BJ (cell line): ENCODE measurements at places on chromosomes 4 and X. TPM values are rescaled to one million over a fixed set of nuclear protein-coding genes. Genes with fewer than 3 reads are reported as not detected.

DNA sequence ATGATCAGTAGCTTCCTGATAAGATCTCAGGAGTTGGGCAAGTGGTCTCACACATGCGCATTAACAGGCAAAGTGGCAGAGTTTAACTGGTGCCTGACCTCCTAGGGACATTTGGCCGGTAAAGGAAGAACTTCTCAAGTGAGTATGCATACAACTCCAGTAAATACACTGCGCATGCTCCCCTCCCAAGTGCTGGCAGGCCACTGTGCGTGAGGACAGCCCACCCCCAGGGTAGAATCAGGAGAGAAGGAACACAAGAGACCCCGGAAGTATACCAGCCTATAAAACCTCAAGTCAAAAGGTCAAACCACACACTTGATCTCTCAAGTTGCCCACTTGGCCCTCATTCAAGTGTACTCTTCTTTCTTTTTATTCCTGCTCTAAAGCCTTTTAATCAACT lies 225.5 kb upstream of the ANKRD50 start:
- no peak for DNase-seq

DNA sequence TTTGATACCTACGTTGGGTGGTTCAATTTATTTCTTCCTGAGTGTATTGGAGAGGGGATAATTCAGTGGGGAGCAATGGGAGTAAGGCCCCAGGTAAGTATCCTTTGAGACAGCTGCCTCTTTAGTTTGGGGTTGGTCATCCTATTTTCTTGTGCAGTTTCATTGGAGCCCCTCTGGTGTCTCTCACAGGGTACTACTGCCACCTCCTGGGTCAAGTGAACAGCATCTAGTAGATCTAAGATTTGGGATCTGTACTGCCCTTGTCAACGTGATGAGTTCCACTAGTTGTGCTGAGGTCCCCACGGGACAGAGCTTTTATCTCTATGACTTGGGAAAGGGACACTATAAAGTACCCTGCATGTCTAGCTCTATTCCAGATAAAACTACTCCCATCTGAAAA lies 80.6 kb downstream of the PBDC1 start:
- DNase-seq: no peak

DNA sequence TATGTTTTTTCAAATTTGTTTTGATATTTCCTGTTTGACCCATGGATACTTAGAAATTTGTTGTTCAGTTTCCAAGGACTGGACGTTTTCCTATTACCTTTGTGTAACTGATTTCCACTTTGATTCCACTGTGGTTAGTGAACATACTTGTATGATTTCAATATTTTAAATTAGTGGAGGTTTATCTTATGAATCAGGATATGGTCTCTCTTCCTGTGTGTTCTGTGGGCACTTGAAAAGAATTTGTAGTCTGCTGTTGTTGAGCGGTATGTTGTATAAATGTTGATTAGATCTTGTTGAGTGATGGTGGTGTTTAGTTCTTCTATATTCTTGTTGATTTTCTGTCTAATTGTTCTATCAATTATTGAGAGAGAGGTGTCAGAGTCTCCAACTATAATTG lies 21.2 kb upstream of the LAMTOR3 start:
- DNase-seq: no peak

DNA sequence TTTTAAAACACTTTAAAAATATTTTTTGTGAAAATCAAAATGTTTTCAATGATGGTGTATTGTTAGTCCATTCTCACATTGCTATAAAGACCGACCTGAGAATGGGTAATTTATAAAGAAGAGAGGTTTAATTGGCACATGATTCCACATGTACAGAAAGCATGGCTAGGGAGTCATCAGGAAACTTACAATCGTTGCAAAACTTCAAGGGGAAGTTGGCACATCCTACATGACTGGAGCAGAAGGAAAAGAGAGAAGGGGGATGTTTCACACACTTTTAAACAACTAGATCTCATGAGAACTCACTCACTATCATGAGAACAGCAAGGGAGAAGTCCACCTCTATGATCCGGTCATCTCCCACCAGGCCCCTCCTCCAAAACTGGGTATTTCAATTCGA lies 110.7 kb downstream of the TMEM47 start:
- no peak for DNase-seq

DNA sequence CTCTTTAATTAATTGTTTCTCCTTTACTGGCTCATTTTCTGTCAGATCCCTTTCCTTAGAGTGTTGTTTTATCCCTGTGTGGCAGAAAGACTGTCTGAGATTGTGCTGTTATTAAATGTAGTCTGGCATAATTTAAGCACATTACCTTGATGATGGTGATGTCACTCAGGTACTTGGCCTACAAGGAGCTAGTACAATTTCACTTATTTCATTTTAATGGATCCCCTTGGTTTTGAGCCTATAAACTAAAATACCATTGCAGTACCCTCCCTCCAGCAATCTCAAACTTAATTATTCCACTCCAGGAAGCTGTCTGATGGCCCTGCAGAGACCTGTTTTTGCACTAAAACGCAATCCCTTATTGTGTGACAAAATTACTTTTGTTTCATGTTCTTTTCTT lies 968.6 kb downstream of the ADGRL3 start:
- DNase-seq: no peak

GRCh38 chr4:41361794-41362526 lies 105.2 kb downstream of the UCHL1 start:
- DNase-seq: no peak

DNA sequence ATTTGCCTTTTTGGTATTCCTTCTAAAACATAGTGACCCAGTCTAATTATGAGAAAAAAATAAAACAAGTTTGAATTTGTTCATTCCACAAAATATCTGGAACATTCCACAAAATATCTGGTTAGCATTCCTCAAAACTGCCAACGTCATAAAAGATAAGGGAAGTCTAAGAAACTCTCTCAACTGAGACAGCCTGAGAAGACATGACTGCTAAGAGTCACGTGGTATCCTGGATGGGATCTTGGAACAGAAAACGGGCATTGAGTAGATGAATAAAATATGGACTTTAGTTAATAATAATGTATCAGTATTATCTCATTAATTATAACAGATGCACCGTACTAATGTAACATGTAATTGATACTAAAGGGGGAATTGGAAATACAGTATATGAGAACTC lies 280.9 kb downstream of the ARAP2 start:
- no peak for DNase-seq

The USP46 gene
- polyA plus RNA-seq: 12.5 and 16.8 TPM in 2 replicates

The PNMA6F gene
- polyA plus RNA-seq: not detected in 2 replicates

The UGT2A3 gene
- polyA plus RNA-seq: not detected in 2 replicates

The PWWP3B gene
- not detected in 2 replicates for polyA plus RNA-seq

The ATOH1 gene
- not detected in 2 replicates for polyA plus RNA-seq

DNA sequence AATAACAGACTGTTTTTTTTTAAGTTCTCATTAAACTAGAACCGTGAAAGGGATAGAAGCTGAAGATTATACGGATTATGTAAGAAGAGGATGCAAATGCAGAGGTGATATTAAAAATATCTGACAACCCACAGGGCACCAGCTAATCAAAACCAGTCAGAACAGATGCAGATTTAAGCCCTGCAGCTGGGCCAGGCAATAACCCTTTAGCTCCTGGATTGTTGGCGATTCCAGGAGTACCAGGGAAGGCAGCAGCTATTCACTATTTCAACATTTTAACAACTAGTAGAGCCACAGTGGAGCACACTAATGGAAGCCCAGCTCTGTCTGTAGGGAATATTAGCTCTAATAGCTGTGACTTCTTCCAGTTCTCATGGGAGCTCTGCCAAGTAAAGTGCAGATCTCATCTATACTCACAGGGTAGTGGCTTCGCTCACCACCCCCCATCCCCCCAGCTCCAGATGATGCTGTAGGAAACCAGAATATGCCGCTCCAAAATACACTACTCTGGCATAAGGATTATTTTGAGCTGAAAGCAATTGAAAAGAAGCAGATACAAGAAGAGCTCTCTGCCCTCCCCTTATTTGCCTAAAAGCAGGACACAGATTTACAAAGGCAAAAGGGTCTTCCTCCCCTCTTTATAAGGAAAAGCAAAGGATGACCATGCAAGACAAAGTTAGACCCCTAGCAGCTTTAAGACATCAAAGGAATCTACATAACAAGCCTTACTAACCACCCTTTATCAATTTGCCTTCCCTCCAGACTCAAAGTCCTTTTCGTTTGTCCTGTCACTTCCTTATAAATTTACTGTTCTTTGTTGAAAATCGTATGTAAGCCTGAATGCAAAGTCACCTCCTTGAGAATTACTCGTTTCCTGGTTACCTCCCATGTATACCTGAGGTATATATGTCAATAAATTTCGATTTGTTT lies 13.7 kb downstream of the SCD5 start:
- no peak for DNase-seq

DNA sequence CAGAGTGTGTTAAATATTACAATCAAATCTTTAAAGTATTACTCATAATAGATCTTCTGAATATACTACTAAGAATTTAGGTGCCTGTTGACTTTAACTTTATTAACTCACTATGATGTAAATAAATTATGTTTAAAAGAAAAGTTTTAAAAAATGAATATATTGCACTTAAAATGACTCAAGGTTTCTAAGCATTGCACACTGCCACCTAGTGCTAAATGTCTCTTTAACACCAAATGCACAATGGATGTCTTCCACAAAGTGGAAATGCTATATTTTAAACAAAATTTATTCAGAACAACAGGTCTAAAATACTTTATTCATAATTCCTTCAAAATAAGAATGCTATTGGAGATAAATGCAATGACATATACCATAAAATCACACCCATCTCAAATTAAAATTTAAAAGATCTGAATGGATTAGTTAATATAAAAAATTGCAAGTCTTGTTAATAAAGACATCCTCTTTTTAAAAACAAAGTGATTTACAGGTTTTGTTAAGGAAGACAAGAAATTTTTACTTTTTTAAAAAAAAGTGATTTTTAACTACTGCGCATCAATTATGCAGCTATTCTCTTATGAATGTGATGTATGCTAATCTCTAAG lies 5.5 kb downstream of the INPP4B start:
- no peak for DNase-seq

The CYSLTR1 gene
- polyA plus RNA-seq: not detected in 2 replicates
